ENCODE measurements at places on chromosomes 6 and 20.

- no peak for DNase-seq
Observed at GRCh38 chr20:5845681-5846615, 95.7 kb downstream of the SHLD1 start.

- no peak for DNase-seq
Observed at GRCh38 chr6:10390495-10391298, 24.2 kb downstream of the TFAP2A start.

- DNase-seq, result no peak
Observed at GRCh38 chr20:54549658-54550326, 74.4 kb downstream of the DOK5 start.

GRCh38 chr20:18506744-18507143 is 996 bp upstream of the SEC23B start:
- DNase-seq, result no peak

GRCh38 chr6:22053391-22053997 is 243.3 kb downstream of the PRL start:
- DNase-seq, result peak; percentile 21

GRCh38 chr6:149080511-149080910 is 237.0 kb upstream of the TAB2 start:
- DNase-seq, result peak; percentile 44

DNA sequence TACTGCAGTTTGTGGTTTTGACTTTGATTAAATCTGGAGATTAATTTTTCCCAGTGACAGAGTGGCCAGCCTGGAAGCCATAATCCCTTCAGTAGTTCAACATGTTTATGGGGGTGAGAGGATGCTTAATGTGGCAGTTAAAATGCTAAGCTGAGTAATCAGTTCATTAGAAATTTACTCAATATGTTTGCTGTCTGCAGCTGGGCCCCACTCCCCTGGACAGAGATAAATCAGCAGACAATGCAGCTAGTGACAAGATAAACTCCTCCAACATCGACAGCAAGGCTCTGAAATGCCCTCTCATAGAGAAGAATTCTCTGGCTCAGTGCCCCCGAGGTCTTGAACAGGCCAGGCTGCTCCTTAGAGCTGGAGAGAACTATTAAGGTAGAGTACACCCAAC is 101.9 kb downstream of the LRFN2 start:
- no peak for DNase-seq

DNA sequence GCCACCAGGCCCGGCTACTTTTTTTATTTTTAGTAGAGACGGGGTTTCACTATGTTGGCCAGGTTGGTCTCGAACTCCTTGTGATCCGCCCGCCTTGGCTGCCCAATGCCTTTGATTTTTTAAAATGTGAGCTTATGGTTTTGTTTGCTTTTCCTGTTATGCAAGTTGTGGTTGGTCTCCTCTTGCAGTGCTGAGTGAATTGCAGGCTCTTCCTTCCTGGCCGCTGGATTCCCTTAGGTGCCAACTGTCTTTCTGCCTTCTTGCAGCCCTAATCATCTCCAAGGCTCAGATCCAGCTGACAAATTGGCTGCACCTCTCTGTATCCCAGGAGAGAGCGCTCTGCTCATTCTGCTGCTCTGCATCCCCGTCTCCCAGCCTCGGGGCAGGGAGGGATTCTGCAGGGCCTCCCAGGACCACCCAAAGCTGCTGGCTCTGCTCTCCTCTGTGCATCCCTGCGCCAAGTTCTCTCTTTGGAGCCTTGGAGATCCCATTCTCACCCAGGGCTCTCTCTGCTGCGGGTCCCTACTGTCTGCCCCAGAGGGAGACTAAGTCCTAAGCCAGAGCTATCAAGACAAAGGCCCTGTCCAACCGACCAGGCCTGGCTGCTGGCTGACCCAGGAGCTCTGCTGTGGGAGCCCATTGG is 14.1 kb upstream of the EMILIN3 start:
- no peak for DNase-seq

- no peak for DNase-seq
Observed at GRCh38 chr6:39207416-39208222, 21.7 kb downstream of the KCNK5 start.

DNA sequence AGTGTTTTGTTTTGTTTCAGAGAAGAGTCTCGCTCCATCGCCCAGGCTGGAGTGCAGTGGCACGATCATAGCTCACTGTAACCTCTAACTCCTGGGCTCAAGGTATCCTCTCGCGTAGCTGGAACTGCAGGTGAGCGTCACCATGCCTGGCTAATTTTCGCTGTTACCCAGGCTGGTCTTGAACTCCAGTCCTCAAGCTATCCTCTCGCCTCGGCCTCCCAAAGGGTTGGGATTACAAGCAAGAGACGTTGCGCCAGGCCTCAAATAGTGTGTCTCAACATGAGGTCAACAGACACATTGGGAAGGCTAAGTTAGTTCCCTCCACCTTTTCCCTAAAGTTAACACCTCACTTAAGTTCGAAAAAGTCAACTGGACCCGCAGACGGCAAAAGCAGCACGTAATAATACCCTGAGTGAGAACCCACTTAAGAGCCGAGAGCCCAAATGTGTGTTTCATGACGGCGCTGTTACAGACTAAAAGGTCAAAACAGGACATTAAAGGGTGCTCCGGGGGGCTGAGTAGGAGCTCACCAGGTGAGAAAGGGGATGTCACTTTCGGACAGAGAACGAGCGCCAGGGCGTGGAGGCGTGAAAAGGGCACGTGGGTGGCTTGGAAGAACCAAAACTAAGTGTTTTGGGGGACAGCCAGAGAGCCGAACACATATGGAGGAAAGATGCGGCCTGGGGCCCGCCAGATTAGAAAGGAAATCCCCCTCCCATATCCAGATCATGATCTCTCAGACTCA is 499 bp downstream of the TTI1 start:
- DNase-seq, result no peak

DNA sequence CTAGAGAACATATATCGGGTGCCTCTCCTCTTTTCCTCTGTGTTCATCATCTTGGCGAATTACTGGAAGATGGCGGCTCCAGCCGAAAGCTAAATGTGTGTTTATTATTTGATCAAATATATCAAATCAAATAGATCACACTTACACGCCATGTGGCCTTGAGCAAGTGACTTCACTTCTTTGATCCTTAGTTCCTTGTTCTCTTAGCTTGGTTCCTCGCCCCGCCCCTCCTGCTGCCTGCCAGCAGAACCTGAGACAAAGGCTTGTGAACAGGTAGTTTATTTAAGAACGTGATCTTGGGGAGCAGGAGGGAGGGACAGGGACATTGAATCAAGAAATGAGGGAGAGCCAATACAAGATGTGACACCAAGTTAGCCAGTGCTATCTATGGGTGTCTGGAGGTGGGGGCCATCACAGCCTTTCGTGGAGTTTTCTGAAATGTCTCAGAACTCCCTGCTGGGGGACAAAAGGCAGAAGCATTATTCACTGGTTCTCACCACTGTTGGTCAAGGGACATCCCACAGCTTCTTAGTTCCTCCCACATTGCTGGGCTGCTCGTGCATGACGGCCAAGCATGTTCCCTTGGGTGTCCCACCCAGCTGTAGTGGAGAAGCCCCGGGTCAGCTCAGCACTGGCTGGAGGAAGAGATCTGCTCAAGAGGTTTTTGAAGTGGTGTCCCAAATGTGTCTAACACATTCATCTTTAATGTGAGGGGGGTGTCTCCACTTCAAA is 44.9 kb upstream of the RNF24 start:
- no peak for DNase-seq

GRCh38 chr6:40343877-40344565 is 243.1 kb downstream of the LRFN2 start:
- DNase-seq, result no peak

- peak; percentile 85 for DNase-seq
Observed at GRCh38 chr6:107657755-107658461, 166.2 kb downstream of the SCML4 start.

DNA sequence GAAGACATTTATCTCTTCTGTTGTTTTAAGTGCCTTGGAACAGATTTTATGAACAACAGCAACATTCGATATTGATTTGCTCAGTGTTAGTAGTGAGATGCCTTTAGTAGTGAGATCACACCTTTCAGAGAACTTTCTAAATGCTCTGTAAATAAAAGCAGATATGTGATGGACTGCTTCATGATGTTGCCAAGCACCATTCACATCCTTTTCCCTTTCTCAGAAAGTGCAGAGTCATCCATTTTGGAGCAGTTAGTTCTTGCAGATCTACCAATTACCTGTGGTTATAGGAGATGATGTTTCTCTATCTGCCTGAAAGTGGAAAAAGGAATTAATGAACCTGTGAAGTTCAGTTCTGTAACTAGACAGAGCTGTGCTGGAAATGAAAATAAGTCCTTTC is 27.0 kb downstream of the CBFA2T2 start:
- DNase-seq, result no peak

DNA sequence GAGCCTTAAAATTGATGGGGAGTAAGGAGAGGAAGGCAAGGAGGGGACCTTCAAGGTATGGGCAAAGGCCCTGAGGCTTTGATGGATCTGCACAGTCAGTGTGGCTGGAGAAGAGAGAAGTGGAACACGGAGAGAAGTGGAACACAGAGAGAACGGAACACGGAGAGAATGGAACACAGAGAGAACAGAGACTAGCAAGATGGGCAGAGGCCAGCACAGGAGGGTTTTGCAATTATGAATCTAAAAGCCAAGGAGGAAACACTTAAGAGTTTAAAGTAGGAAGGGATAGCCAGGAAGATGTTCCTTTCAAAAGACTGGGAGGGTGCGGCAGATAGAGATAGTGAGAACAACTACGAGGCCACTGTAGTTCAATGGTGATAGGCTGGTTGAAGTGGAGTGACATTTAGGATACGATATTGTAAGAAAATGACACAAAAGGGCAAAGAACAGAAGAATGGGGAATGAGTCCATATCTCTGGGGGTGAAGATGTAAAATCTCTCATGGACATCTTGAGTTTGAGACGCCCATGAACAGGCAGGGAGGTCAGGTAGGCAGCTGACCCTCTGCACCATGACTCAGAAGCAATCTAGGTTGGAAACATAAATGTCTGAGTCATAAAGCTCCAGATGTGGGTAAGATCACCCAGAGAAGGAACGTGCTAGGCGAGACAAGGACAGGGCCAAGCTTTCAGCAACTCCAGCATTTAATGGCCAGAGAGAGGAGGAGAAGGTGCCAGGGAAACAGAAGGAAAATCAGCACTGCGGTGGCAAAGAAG is 25.4 kb downstream of the ZMYND8 start:
- peak; percentile 61 for DNase-seq

DNA sequence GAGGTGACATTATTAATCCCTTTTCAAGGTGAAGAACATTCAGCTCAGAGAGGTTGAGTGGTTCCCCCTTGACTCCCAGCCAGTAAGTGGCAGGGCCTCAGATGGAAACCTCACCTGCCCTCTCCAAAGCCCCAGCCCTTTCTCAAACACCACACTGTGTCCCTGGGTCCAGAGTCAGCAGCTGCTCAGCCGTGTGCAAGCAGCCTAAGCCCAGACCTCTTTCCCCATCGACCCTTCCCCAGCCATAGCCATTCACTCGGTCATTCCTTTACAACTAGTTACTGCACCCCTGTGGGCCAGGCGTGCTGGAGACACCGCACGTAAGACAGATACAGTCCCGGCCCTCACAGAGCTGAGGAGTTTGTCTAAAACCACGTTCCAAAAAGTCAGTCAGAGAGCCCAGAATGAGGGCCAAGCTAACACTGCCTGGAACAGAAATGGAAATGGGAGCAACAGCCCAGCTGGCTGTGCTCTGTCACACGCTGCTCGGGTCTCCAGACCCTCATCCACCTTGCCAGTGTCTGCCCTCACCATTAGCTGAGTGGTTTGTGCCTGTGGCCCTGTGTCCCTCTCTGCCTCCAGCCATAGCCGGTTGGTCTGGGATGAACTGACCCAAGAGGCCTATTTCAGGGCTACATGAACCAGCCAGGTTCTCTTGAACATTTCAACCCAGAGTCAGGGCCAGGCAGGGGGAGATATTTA is 29.6 kb downstream of the ZC3H12D start:
- DNase-seq, result no peak

DNA sequence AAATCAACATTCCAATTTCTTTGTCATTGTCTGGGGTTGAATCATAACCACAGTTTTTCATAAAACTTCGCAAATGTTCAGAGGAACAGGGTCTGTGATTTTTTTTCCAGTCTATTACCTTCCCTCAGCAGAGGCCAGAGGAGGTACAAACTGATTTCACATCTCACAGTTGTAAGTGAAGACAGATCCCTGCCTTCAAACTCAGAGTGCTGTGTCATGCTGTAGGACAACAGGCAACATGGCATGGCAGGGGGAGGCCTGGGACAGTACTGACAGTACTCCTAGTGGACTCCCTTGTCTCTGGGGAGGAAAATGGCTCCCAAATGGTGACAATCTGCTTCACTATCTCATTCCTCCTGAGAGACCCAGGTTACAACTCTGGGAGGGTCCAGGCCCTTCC is 308.6 kb downstream of the CDC5L start:
- DNase-seq, result peak; percentile 21

DNA sequence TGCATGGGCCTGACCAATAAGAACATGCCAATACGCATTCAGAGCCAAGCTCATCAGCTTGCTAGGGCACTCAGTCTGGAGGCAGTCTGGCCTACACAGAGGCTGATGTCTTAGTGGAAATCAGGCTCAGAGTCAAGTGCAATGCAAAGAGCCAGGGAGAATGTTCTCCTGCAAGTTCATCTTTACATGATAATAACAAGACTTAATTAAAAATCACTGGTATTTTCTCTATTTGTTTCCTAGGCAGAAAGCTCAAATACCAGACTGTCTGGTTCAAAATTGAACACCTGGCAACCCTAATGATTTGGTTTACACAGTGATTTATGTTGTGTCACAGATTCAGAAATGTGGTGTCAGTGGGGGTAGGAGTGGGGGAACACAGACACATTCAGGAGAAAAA is 689.3 kb upstream of the FLRT3 start:
- DNase-seq, result no peak

DNA sequence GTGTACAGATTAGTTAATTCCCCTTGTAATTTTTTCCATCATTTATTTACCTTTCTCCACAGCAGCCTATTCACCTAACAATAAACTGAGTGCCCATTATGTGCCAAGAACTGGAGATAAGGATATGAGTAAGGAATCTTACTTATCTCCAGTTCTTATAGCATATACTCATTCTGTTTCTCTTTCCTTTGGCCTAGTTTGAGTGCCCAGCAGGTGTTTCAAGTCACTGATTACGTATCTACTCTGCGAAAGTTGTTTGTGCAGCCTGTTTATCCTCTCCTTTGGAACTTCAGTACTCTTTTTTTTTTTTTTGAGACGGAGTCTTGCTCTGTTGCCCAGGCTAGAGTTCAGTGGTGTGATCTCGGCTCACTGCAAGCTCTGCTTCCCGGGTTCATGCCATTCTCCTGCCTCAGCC is 17.3 kb upstream of the POU5F1 start:
- no peak for DNase-seq

- no peak for DNase-seq
Observed at GRCh38 chr6:144150710-144151657, 667 bp downstream of the STX11 start.

GRCh38 chr6:28315628-28316027 is 20.3 kb downstream of the ZSCAN31 start:
- DNase-seq, result no peak

- peak; percentile 7 for DNase-seq
Observed at GRCh38 chr20:64005394-64005793, 24.5 kb downstream of the PRPF6 start.

All from stromal cell of bone marrow (primary cell).